ENCODE measurements at places on chromosomes 3 and 15.

DNA sequence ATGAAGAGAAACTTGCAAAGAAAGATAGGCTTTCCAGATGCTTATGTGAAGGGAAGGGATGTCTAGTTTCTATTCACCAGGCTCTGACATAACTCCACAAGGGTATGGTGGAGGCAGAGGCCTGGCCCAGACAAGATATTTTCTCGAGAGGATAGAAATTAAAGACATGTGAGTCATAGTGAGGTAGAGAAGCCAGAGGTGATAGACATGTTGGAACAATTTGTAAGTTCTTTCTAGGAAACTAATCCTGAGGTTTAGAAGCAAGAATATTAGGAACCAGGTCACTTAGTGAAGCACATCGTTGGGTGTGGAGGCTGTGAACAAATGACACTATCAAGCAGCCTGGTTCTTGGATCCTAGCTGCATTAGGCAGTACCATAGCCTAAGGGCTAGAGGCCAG, 176.9 kb downstream of the BBX start:
- DNase-seq, result no peak

- DNase-seq, result no peak
These were observed 23.1 kb upstream of the CHD2 start for GRCh38 chr15:92877000-92877399.

DNA sequence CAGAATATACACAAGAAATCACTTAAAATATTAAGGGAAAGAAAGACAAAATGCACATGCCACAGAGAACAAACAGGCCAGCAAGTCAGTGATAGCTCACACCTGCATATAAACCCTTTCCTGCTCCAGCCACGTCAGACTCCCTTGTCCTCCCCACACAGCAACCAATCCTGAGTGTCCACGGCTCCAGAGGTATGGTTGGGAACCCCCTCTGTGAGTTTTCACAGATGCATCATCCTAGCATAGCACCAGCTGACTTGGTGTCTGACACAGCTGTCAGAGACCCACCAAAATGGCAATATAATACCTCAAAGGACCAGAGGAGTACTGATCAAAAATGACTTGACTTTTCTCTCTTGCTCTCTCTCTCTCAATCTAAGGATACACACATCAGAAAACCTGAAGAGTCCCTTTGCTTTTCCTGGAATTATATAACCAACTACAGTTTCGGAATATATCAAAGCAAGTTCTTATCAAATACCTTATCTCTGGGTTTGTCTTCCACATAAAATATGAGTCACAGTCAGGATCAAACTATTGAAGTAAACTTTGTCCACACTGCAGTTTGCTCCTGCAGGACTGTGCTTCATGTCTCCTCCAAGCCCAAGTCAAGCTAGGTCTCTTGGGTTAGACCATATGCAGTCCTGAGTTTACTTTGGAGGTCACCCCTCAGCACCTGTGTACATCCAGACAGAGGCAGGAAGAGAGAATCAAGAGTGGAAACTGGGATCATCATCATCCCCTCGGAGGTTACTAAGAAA, 187.1 kb upstream of the THBS1 start:
- DNase-seq, result no peak

DNA sequence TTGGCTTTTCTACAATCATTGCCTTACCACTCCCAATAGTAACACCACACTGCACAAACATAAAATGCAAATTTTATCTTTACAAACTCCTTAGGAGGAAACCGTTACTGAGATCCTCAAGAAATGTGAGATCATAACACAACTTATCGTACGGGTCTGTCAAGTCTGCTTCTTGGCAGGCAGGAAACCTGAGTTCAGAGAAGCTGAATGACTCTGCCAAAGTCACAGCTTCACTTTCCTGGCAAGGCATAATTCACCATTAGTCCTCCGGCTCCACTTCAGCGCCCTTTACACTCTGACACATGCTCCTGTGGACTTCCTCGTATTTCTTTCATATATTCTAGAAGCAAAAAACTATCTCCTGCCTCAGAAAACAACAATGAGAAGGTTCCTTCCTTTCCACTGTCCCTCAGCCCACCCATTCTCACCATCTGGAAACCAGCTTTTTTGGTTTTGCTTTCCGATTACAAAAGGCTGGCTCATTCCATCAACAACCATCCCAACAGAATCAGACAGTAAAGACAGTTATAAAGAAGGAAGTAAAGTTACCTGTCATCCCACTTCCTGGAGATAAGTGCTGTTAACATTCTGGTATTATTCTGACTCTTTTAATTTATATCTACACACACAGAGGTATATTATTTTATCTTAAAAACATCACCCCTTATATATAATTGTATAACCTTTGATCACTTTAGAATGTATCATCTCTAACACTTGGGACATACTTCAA, 223.4 kb downstream of the STT3B start:
- DNase-seq, result no peak

DNA sequence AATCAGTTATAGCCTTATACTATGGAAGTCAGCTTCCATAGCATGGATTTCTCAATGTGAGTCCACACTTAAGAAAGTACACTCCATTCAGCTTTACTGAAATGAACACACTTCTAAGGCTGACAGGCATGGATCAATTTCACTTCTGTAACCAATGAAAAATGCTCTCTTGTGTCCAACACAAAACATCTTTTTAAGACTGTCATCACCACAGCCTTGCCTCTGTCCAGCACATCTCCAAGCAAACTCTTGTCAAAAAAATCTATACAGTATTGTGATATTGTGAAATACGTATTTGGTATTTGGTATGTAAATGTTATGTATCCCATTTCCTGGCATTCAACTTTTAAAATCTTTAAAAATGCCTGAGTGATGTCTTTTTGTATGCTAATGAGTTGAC, 208.7 kb downstream of the RAP2B start:
- DNase-seq, result no peak

DNA sequence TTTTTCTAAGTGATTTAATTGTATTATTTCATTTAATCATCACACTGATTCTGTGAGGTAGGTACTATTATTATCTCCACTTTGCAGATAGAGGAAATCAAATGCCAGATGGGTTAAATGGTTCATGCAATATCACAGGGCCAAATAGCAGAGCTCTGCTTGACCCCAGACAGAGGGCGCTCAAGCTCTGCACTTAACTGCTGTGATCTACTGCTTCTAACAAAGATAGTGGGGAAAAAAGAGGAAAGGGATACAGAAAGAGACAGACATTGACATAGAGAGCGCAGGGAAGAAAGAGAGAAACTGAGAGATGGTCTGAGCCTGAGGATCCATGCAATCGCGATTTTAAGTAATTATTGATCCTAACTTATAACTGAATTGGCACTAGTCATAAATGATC, 279.1 kb upstream of the THRB start:
- no peak for DNase-seq

DNA sequence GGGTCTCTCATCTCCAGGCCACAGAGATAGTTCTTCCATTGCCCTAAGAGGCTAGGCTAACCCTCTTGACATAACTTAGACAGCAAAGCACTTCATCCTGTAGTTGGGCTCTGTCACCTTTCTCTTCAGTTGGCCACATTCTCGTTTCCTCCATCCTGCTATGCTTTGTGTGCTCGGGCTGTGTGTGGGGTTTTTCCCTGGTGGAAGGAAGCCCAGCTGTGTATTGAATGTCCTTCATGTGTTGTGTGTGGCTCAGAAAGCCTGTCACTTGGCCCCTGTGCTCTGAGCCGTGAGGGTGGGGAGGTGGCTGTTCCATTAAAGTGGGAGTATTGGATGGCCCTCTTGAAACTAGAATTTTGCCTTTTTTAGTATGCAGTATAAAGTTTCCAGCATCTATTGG, 8.8 kb upstream of the EXOG start:
- no peak for DNase-seq

DNA sequence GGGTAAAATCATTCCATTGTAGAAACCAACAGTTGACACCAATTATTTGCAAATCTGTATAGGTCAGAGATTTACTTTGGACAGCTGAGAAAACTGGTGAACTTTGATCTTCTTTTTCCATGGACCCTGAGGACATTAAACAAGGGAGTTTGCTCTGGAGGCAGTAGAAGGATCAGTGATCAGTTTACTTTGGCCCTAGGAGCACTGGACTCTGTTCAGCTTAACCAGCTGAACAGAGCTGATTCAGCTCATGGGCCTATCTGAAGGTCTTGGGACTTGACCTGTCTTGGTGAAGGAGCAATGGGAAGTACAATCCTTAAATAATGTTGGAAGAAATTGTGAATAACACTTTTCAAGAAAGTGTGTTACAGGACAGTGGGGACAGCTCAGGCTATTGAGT, 15.2 kb upstream of the TF start:
- DNase-seq, result no peak

- no peak for DNase-seq
These were observed 228.4 kb upstream of the COL8A1 start for GRCh38 chr3:99409961-99410360.

- DNase-seq, result no peak
These were observed 156.8 kb downstream of the TBC1D5 start for GRCh38 chr3:17585394-17586325.

DNA sequence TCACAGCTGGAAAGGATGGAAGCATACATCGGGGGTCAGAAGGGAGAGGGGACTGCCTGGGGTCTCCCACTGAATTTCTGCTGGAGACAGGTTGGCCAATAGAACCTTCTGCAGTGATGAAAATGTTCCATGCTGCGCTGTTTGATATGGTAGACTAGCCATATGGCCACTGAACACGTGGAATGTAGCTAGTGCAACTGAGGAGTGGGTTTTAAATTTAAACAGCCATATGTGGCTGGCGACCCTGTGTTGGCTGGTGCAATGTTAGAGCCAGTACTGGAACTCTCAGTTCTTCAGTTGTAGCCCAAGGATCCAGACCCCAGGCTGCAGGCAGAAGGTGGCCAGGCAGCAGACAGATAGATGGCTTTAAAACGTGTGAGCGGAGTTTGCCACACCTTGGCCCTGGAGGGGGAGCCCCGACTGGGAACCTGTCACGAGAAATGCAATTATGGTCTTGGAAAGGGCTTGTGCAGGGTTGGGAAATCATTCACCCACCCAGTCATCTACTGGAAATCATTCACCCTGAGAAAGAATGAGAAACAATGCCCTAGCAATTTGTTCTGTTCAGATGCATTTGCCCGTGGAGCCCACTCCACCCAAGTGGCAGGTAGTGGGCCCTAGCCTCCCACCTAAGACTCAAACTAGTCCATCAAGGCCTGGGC, 127.6 kb downstream of the FBLN2 start:
- DNase-seq, result no peak

- DNase-seq, result no peak
These were observed 71.2 kb downstream of the OTOL1 start for GRCh38 chr3:161567577-161568361.

GRCh38 chr3:89440386-89440785, 333.0 kb downstream of the EPHA3 start:
- DNase-seq, result no peak

GRCh38 chr3:111794711-111795110, 64.4 kb upstream of the PHLDB2 start:
- DNase-seq, result no peak

DNA sequence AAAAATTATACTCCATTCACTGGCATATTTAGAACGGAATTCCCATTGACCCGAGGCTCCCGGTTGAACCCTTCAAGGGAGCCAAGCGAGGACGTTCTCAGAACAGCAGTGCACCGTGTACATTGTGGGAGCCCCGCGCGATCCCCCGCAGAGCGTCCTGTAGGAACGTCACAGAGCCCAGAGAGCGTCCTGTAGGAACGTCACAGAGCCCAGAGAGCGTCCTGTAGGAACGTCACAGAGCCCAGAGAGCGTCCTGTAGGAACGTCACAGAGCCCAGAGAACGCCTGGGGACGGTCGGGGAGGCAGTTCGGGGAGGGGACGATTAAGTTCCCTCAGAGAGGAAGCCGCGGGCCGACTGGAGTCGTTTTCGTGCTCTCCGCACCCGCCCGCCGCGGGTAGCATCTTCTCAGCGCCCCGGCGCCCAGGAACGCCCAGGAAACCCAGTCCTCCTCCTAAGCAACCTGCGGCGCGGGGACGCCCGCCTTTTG, 506 bp upstream of the ATP1B3 start:
- DNase-seq, result no peak

GRCh38 chr3:52433996-52434479, 10.9 kb downstream of the SEMA3G start:
- no peak for DNase-seq

- no peak for DNase-seq
These were observed 34.1 kb downstream of the PTPN9 start for GRCh38 chr15:75545064-75545463.
